Naive thymus-derived CD8-positive, alpha-beta T cell (primary cell): ENCODE measurements at places on chromosomes 5 and 9. TPM values are rescaled to one million over a fixed set of nuclear protein-coding genes. Genes with fewer than 3 reads are reported as not detected.

The NCS1 gene
- not detected for total RNA-seq

The ENC1 gene
- total RNA-seq = 0.91 TPM

The DIMT1 gene
- 23.2 TPM for total RNA-seq

DNA sequence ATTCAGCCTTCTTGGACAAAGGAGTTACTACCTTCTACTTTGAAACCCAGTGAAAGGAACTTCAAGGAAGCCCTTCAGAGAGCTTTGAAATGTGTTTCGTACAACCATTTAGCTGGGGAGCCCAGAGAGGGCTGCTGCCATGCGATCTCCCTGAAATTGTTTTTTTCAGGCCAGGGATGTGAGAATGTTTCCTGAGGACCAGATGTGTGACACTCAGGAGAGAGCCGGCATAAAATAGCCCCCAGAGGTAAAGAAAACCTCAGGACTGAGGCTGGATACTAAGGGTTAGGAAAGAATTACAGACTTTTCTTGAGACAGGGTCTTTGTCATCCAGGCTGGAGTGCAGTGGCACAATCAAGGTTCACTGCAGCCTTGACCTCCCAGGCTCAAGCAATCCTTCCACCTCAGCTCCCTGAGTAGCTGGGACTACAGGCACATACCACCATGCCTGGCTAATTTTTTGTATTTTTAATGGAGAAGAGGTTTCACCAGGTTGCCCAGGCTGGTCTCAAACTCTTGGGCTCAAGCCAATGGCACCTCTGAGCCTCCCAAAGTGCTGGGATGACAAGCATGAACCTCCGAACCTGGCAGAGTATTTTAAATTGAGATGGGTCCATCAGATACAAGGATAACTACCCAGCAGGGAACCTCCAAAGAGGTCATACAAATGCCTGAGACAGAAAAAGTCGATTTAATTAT lies 8.4 kb downstream of the RPL37 start:
- H3K27ac ChIP-seq = no peak overlapping the region
- H3K36me3 ChIP-seq = peaks cover 59% of the 10 kb centered on the region
- H3K27me3 ChIP-seq = no peaks in the 10 kb centered on the region
- H3K4me3 ChIP-seq = no peak overlapping the region
- DNase-seq = no peak

- H3K27ac ChIP-seq = peak overlapping the region; percentile 53
- no peaks in the 10 kb centered on the region for H3K27me3 ChIP-seq
- DNase-seq = no peak
Measured at GRCh38 chr5:159155960-159156359, 53.4 kb downstream of the RNF145 start.

GRCh38 chr9:111271481-111272080 lies 58.4 kb downstream of the OR2K2 start:
- H3K4me3 ChIP-seq = no peak overlapping the region
- no peak for DNase-seq
- H3K27ac ChIP-seq = no peak overlapping the region
- no peaks in the 10 kb centered on the region for H3K36me3 ChIP-seq

GRCh38 chr5:39164529-39165402 lies 54.6 kb downstream of the FYB1 start:
- peak overlapping the region; percentile 73 for H3K4me3 ChIP-seq
- H3K36me3 ChIP-seq = peaks cover 24% of the 10 kb centered on the region
- H3K4me1 ChIP-seq = peaks cover 87% of the 10 kb centered on the region
- DNase-seq = no peak

DNA sequence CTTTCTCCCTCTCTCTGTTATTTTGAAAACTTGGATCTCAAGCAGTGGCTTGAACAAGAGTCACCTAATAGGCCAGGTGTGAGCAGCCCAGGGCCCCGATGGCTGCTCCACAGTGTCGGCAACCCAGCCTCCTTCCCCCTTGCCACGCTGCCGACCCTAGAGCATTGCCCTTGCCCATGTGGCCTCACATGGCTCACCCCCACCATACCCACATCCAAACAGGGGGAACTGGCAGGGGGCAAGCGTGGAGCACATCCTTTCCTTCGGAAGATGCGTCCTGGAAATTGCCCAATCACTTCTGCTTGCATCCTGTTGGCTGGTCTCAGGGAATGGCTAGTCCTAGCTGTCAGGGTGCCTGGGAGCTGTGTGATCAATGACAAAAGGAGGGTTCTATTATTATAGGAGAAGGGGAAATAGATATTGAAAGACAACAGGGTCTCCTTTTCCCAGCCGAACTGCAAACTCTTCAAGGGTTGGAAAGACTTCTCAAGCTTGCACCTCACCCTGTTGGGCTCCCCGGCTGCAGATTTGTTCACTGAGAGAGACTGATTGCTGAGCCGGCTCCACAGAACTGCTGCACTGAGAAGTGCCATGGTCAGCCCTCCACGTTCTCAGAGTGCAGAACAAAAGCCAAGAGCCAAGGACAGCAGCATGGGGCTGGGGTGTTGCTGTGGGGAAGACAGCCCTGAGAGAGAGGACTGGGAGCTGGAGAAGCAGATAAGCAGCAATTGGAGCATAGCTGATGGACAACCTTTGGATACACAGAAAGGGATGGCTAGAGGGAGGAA lies 8.3 kb upstream of the TIFAB start:
- no peak for DNase-seq
- no peaks in the 10 kb centered on the region for H3K36me3 ChIP-seq
- H3K27ac ChIP-seq = no peak overlapping the region
- H3K4me3 ChIP-seq = no peak overlapping the region

GRCh38 chr5:128304791-128305190 lies 221.2 kb downstream of the SLC12A2 start:
- H3K4me3 ChIP-seq = no peak overlapping the region
- no peaks in the 10 kb centered on the region for H3K4me1 ChIP-seq
- no peak overlapping the region for H3K27ac ChIP-seq

The GPR21 gene
- total RNA-seq = 0.60 TPM

DNA sequence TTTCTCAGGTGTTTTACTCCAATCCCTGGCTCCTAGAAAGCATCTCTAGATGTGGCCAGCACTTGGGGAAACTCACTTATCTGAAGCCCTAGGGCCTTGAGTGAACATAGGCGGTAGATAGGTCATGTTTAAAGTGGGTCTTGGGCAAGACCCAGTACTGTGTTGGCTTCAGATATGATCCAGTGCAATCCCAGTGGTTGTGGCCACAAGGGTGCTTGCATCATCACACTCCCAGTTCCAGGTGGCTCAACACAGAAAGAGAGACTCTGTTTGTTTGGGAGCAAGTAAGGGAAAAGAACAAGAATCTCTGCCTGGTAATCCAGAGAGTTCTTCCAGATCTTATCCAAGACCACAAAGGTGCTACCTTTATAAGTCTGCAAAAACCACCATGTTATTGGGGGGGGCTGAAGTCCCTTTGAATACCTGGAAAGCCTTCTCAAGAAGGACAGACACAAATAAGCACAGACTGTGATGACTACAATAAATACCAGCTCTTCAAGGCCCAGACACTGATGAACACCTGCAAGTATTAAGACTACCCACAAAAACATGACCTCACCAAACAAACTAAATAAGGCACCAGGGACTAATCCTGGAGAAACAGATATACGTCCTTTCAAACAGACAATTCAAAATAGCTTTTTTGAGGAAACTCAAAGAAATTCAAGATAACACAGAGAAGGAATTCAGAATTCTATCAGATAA lies 114.7 kb downstream of the LURAP1L start:
- no peaks in the 10 kb centered on the region for H3K36me3 ChIP-seq
- H3K4me1 ChIP-seq = no peaks in the 10 kb centered on the region
- DNase-seq = no peak
- H3K27ac ChIP-seq = no peak overlapping the region
- H3K27me3 ChIP-seq = no peaks in the 10 kb centered on the region

DNA sequence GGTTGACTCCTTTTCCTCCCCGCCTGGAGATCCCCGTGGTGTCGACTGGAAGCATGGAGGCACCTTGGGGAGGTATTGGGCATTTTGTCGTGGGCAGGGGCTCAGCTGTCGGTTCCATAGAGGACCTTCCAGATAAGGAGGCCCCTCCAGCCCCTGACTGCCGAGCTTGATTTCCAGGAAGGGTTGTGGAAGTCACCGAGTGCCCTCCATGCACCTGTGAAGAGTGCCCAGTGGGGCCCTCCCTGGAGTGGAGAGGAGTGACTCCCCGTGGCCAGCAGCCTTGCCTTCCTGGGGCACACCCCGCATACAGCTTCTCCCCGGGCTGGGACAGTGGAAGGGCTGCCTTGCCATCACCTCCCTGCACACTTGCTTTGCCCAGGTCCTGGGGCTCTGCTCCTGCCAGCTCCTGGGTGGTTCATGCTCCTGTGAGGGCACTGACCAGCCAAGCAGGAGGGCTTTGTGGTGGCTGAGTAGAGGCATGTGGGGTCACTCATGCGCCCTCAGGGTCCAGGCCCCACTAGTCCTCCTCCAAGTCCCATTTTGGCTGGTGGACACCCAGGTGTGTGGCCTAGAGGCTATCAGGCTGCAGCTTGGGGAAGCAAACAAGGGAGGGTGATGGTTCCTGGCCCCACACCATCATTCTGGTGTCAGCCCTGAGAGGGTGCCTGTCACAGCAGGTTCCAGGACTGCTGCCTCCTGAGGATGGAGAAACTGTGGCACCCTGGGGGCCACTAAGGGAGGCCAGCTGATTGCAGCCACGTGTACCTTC lies 133.0 kb downstream of the WNK2 start:
- H3K4me3 ChIP-seq = no peak overlapping the region
- peaks cover 24% of the 10 kb centered on the region for H3K27me3 ChIP-seq
- no peak for DNase-seq
- H3K27ac ChIP-seq = no peak overlapping the region

GRCh38 chr5:23703940-23704855 lies 196.8 kb downstream of the PRDM9 start:
- no peak overlapping the region for H3K27ac ChIP-seq
- no peaks in the 10 kb centered on the region for H3K27me3 ChIP-seq
- no peak overlapping the region for H3K4me3 ChIP-seq
- no peaks in the 10 kb centered on the region for H3K36me3 ChIP-seq

- H3K36me3 ChIP-seq = no peaks in the 10 kb centered on the region
- no peak for DNase-seq
- no peak overlapping the region for H3K4me3 ChIP-seq
- peaks cover 11% of the 10 kb centered on the region for H3K27me3 ChIP-seq
Measured at GRCh38 chr5:73906277-73906676, 280.3 kb downstream of the ARHGEF28 start.

The SLC4A9 gene
- total RNA-seq = not detected

- no peaks in the 10 kb centered on the region for H3K27me3 ChIP-seq
- no peak overlapping the region for H3K27ac ChIP-seq
- no peak overlapping the region for H3K4me3 ChIP-seq
- H3K4me1 ChIP-seq = no peaks in the 10 kb centered on the region
- DNase-seq = no peak
- no peaks in the 10 kb centered on the region for H3K36me3 ChIP-seq
Measured at GRCh38 chr5:105430516-105430915, 1867.9 kb upstream of the NUDT12 start.

GRCh38 chr5:170503990-170504596 lies at the start of gene KCNIP1:
Gene KCNIP1, plus strand, starts transcription at chr5:170504020.
- no peak for DNase-seq
- no peak within 1 kb of the TSS for H3K27ac ChIP-seq
- no peaks in the 10 kb centered on the region for H3K36me3 ChIP-seq
- H3K27me3 ChIP-seq = peaks cover 75% of the 10 kb centered on the region

The CYSRT1 gene
- 0.47 TPM for total RNA-seq

The LPAR1 gene
- not detected for total RNA-seq

- no peak overlapping the region for H3K4me3 ChIP-seq
- H3K36me3 ChIP-seq = no peaks in the 10 kb centered on the region
Measured at GRCh38 chr5:138706655-138707480, 46.4 kb upstream of the CTNNA1 start.

DNA sequence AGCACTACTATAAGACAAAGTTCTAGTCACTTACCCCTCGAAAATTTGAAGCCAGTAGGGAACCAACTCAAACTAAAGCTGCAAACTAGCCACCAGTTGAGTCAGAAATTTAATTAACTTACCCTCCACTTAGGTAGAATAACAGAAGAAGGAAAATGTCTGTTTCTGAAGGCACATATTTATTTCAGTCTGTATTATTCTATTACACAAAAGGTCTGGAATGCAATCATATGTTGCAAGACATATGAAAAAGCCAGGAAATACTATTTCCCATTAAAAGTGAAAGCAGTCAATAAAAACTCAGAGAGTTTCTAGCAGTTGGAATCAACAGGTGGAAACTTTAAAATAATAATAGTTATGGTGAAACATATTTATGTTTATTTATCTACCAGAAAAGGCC lies 79.2 kb upstream of the SLCO4C1 start:
- H3K4me1 ChIP-seq = no peaks in the 10 kb centered on the region
- H3K27ac ChIP-seq = no peak overlapping the region
- no peaks in the 10 kb centered on the region for H3K27me3 ChIP-seq
- H3K4me3 ChIP-seq = no peak overlapping the region
- no peak for DNase-seq

- DNase-seq = no peak
- no peak overlapping the region for H3K4me3 ChIP-seq
- H3K27ac ChIP-seq = no peak overlapping the region
- no peaks in the 10 kb centered on the region for H3K4me1 ChIP-seq
Measured at GRCh38 chr5:127298656-127299055, 8.1 kb downstream of the MEGF10 start.

- peaks cover 6% of the 10 kb centered on the region for H3K36me3 ChIP-seq
- no peak overlapping the region for H3K4me3 ChIP-seq
Measured at GRCh38 chr9:127027694-127028093, 94.7 kb downstream of the ANGPTL2 start.

DNA sequence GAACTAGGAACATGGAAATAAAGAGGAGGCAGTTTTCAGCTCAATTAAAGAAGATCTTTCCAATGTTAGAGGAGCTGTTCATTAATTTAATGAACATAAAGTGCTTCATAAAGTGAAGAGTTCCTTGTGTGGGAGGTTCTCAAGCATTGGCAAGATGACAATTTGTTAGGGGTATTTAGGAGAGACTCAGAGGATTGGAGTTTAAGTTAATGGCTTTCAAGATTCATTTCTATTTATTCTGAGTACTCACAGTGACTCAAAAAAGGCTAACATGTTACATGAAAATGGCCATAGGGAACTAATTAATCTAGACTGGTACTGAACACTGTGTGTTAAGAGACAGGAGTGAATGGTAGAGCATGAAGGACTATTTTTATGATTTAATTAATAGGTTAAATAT lies 55.4 kb upstream of the CDH12 start:
- H3K27ac ChIP-seq = no peak overlapping the region
- H3K4me1 ChIP-seq = no peaks in the 10 kb centered on the region
- DNase-seq = no peak
- H3K27me3 ChIP-seq = no peaks in the 10 kb centered on the region

GRCh38 chr5:107553117-107553555 lies 117.6 kb downstream of the EFNA5 start:
- no peak overlapping the region for H3K4me3 ChIP-seq
- no peaks in the 10 kb centered on the region for H3K36me3 ChIP-seq
- no peak for DNase-seq
- H3K27me3 ChIP-seq = peaks cover 10% of the 10 kb centered on the region

GRCh38 chr9:136090056-136090735 lies 4.9 kb downstream of the NACC2 start:
- H3K36me3 ChIP-seq = no peaks in the 10 kb centered on the region
- H3K4me3 ChIP-seq = peak overlapping the region; percentile 38
- no peak for DNase-seq
- no peak overlapping the region for H3K27ac ChIP-seq
- H3K4me1 ChIP-seq = peaks cover 27% of the 10 kb centered on the region

- H3K27ac ChIP-seq = peak overlapping the region; percentile 37
- H3K27me3 ChIP-seq = no peaks in the 10 kb centered on the region
- no peak for DNase-seq
- peaks cover 46% of the 10 kb centered on the region for H3K36me3 ChIP-seq
- H3K4me1 ChIP-seq = peaks cover 72% of the 10 kb centered on the region
- H3K4me3 ChIP-seq = no peak overlapping the region
Measured at GRCh38 chr5:6733411-6734242, 20.4 kb downstream of the TENT4A start.
